LHCN-M2 (cell line): ENCODE measurements at places on chromosomes 3 and 15.
A peak's percentile ranks its signal among the peaks of the same experiment; 100 is the strongest.

DNA sequence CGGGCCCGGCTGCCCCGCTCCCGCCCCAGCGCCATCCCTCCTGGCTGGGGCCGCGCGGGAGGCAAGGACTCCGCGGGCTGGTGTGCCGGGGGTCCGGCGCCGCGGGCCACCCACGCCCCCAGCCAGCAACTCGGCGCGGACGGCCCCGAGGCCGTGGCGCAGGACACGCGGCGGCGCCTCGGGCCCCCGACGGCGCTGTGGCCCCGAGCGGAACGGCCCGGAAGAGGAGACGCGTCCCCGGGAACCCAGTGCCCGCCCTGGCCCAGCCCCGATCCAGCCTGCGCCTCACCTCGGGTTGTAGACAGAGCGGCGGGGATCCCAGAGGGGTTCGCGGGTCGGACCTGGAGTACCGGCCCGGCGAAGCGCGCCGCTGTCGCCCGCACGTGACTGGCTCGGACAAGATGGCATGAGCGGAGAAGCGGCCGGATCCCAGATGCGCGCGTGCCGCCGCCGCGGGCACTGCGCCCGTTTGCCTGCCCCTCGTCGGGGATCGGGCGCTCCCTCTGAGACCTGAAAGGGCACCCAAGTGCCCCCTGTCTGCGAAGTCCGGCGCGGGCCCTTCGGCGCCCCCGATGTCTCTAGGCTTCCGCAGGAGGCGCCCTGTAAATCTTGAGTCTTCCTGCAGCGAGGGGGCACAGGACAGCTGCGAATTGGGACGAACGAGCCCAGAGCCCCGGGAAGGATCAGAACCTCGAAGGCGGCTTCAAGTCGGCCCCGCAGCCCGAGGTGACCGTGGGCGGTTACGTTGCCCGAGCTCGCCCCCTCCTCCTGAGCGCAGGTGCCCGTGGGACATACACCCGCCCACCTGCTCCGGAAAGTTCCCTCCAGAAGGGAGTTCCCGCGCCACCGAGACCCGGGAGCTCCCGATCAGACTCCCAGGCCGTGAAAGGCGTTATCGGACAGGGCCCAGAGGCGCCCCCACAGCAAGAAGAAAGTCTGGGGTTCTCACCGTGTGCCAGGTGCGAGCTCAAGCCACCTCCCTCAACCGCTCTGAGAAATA, 598 bp upstream of the SFMBT1 start:
- peak; percentile 47 for DNase-seq

GRCh38 chr3:196144383-196145105, 62.7 kb upstream of the TFRC start:
- DNase-seq: no peak

GRCh38 chr3:62210011-62210410, 163.3 kb downstream of the FEZF2 start:
- DNase-seq: no peak

GRCh38 chr3:46692566-46692990, 901 bp downstream of the ALS2CL start:
- no peak for DNase-seq

GRCh38 chr3:46676601-46677410, 16.7 kb downstream of the ALS2CL start:
- no peak for DNase-seq

GRCh38 chr3:149618151-149619123, 39.4 kb downstream of the WWTR1 start:
- DNase-seq: no peak

- peak; percentile 52 for DNase-seq
Measured at GRCh38 chr3:11582191-11582968, 61.3 kb downstream of the VGLL4 start.

GRCh38 chr3:141814375-141814774, 51.2 kb downstream of the GRK7 start:
- no peak for DNase-seq

DNA sequence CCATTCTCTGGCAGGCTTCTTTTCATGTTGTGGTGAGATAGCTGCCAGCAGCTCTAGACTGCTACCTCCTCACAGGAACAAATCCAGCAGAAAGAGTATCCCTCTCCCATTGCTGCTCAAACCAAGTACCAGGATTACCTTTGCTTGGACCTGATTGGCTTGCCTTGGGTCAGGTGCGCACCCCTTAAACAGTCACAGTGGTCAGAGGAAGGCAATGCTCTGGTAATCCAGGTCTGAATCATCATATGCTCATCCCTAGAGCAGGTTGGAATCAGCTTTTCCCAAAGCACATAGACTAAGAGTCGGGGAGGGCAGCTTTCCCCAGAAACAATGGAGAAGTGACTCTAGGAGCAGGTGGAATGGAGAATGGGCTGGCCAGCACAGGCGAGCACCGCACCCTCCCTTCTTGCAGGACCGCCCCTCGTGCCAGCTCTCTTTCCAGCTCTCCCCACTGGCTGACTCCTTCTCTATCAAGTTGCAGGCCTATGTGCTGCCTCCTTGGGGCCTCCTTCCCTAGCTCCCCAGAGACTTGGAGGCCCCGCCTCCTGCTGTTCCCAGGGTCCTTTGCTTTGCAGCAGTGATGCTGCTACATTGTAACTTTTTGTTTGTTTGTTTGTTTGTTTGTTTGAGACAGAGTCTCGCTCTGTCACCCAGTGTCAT, 29.9 kb upstream of the ADPGK start:
- no peak for DNase-seq

DNA sequence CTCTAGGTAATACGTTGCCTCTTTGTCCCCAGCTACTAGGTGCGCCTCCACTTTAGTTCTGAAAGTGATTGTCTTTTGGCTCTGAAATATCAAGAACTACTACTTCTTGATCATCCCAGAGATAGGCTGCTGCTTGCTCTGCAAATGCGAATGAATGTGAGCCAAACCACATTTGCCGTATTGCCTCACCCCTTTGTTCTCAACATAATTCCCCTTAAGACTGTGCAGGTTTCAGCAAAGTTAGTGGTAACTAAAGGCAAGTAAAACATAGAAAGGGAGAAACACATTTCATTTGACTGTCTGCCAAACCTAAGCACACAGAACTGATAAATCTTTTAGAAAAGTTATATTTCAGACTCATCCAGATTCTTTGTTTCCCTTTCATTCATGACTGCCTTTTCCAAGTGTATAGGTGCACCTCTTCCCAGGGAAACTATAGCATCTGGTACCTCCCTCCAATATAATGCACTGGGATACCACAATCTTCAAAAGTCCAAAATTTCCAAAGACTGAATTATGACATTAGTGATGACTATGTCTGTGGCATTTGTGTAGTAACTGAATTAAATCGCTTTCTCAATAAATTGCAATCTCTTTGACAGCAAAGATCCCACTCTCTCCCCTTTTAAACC, 720.6 kb upstream of the CBLB start:
- peak; percentile 28 for DNase-seq

DNA sequence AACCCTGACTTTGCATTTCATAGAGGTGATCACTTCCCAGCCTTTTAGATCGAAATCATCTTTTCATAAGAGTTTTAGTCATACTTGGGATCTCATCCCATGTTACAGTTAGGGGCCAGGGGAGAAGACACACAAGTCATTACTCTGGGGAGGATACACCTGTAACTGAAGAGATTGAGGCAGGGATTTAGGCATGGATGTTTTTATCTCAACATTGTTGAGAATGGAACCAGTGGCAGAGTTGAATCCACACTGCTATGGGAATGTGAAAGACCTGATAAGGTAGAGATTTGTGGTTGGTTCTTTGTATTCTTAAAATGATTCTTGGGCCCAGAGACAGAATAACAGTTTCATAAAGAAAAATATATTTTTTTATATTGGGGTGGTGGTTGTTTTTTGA, 16.2 kb upstream of the CLEC3B start:
- DNase-seq: no peak

DNA sequence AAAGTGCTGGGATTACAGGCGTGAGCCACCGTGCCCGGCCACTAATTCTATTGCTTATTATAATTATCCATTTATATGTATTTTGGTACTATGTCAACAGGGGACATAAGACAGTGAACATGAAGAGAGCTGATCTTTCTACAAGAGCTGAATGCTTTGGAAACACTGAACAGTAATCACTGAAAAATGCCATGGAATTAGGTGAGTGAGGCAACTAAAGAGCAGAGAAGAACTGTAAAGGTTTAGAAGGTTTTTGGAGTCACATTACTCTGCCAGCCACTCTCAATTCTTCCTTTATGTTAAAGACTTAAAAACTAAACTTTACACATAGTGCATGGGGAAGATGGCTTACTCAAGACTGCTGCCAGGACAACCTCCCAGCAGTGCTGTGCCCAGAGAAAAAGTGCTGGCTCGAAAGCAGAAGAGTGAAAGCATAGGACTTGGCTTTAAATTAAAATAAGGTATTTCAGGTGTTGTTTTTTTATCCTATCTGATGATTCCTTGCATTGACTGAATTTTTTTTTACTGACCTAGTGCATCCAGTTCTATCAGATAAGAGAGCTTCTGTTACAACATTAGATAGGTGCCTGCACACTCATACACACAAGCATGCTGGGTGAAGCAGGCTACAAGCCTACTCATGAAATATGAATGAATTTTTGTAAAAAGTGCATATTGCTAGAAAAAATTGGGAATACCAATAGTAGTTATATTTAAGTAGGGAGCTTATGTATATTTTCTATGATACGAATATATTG, 28.7 kb upstream of the CACNA2D3 start:
- no peak for DNase-seq

DNA sequence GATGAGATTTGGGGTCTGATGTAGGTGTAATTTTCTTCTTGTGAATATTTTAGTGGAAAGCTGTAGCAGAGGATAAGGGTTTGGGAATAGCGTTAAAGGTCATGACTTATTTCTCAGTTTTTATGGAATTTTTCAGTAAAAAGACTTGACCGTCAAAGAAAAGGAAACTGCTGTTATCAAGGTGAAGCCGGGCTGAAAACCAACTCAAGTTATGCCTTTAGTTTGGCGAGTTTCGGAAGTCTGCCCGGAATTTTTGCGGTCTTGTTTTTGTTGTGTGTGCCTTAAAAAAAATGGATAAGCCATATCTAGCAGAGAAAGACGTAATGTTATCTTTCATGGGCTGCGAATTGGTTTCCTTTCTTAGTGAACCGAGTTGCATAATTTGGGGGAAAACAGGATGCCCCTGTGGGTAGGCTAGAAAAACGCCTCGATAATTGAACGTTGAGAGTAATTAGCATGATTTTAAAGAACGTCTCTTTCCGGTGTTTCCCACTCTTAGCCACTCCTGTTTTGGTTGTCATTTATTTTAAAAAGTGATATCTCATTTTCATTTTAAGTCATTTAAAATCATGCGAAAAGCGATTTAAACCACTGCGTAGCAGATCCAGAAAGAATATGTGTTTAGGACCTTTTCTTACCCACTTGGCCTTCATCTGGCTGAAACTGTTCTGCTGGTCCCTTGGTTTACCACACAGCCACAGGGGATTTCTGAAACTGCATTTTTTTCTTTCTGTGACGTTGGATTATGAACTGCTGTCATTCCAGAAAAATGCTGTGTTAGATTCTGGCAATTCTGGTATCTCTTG, 1.1 kb downstream of the NFKBIZ start:
- peak; percentile 70 for DNase-seq

- no peak for DNase-seq
Measured at GRCh38 chr3:87796843-87797185, 262.0 kb downstream of the CGGBP1 start.

- DNase-seq: no peak
Measured at GRCh38 chr3:161291191-161291901, 70.2 kb downstream of the NMD3 start.

- DNase-seq: peak; percentile 93
Measured at GRCh38 chr3:152902141-152902669, 67.3 kb downstream of the P2RY1 start.

DNA sequence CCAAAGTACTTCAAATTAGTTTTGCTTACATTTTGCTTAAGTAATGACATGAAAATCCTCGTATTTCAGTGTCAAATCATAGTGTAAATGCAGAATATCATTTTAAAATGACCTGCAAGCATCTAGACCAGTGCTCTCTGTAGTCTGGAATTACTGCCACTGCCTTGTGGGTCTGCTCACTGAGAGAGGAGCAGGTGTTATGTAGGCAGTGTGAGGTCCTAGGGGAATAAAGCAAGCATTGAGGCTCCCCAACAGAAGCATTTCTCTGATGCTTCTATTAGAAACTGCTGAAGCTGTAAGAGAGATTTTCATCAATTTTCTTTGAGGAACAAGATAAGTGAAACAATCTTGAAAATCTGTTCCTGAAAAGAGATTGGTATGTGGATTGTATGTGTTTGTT, 253.2 kb downstream of the BBX start:
- DNase-seq: no peak

GRCh38 chr15:71111950-71112349, 3.3 kb upstream of the THSD4 start:
- DNase-seq: no peak

DNA sequence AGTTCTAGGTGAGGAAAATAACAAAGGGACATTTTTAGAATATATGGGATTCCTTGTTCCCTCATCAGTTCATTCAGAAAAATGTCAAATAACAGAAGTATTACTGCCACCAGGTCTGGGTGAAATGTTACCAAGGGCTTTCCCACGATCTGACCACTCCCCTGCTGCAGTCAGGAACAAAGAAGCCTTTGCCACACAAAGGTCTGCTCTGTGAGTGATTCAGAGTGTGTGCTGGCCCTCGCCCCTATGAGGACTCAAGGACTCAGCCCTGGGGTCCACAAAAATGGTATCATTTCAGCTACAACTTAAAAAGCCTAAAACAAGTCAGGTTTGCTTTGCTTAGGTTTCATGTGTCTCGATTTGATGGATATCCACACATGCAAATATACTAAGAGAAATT, 5.0 kb downstream of the MKRN3 start:
- DNase-seq: no peak

DNA sequence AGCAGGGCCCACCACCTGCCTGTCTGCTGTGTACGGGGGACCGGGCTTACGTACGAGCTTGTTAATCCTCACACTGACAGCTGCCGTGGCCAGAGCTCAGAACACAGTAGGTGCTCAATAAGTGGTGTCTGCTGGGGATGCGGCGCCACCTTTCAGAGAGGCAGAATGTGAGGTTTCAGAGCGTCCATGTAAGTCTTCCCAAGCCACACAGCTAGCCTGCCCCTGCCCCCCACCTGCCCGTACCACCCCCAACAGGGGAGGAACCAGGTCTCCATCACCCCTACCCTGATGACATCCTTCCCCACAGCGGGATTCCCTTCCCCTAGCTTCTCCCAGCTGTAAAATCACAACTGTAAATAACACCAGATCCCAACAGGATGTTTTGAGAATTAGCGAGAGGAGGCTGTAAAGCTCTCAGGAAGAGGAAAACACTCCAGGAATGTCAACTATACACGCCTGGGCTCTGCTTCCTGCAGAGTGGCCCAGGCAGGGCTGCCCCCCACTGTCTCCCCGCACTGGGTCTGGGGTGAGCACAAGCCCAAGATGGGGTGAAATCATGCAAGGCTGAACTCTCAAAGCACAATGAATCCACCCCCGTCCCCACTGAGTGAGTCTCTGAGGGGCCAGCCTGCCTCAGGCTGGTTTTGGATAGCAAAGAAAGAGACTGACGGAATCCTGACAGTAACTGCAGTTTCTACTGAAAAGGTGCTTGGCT, 250.1 kb upstream of the LYSMD4 start:
- DNase-seq: no peak

- no peak for DNase-seq
Measured at GRCh38 chr15:35126236-35126635, 41.1 kb upstream of the NANOGP8 start.
